NT2/D1 (cell line): ENCODE measurements at places on chromosomes 3 and 15.

DNA sequence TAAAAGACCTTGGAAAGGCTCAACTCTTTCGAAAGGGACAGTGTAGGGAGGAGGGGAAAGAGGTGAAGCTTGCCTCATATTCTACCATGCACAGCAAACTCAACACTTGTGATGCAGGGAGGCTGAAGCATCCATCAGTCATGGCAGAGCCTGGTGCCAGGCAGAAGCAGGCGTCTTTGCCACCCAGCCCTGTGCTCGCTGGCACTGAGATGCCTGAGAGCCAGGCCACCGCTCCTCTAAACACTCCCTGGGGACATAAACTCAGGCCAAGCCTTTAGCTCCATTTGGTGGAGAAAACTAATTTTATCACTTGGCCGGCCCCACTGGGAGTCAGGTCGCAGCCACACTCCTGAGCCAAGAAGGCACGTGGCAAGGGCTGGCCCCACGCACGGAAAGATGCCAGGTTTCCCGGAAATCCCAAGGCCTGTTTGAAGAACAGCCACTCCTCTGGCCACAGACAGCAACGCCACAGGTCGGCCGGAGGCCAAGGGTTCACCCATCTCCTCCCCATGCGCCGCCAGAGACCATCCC is 30.7 kb downstream of the XXYLT1 start:
- no peak for DNase-seq

DNA sequence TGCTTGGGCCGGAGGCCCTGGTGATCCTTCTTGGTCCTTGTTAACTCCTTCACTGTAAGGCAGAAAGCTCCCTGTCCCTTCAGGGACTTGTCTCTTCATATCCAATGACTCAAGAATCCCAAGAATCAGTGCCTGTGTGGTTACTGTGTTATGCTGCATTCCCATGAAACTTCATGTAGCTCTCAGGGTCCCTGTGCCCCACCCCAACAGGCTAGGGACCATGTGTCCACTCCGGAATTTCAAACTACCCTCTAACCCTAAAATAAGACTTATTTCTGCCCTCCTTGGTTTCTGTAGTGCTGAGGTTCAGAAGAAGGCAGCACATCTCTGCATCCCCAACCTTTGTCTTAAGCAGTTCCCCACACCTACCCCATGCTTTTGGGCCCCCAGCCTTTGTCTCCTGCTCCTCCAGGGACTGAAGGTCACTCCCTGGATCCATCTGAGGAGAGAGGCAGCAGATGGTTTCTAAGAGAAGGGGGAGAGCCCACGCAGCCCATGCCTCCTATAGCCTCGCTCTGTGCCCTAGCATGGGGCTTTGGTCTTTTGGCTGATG is 531 bp upstream of the MAP1A start:
- DNase-seq: no peak

DNA sequence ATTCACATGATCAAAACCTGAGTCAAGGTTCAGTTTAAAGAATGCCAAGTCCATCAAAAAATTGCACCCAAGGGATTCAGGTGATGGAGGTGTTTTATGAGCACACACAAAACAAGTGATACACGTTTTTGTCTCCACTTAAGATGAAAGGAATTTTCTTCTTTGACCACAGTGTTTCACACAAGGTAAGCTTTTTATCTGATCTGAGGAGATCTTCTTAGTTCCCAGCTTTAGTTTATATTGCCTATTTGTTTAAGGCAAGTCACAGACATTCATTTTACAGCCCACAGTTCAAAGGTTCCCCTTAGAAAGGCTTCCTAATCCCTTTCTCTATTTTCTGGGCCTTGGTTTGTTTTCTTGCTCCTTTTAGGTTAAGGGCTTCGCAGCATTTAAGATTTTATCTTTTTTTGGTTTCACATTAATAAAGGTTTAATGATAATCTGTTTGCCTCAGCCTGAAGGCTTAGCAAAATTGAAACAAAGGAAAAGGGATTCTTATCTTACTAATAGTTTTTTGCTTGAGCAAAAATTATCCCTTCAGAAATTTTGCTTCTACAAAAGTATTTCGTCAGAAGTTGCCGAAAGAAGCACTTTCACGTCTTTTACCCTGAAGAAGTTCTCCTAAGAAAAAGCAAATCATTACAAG is 420.5 kb upstream of the NAALADL2 start:
- no peak for DNase-seq

GRCh38 chr3:100105501-100105900 is 8.8 kb downstream of the FILIP1L start:
- DNase-seq: no peak

DNA sequence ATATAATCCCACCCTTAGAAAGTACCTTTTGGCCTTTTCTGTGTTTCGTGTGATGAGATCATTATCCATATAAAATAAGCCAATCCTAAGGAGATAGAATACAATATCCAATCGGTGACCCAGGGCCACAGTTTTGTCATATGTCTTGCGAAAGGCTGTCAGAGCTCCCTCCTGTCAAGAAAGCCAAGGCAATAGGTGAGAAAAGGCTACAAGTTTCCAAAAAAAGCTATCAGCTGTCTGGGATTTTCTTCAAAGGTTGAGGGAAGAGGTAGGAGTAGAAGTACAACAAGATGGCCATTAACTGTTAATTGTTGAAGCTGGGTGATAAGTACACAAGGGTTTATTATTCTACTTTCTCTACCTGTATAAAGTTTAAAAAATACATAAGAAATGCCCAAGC is 4.0 kb downstream of the PSMD6 start:
- DNase-seq: no peak

DNA sequence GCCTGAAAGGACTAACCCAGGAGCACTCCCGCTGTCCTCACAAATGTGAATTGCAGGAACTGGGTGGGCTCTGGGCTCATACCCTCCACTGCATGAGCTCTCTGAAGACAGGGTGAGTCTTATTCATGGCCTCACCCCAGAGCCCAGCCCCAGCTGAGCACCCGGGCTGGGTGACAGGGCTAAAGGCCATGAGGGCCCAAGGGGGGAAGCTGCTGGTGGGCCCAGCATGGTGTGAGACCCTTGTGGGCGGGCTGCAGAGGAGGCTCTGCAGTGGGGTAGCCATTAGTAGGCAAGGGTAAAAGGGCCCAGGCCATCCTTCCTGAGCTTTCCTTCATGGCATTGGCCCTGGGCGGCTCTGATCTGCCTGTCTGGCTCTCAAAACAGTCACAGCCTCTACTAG is 30.3 kb downstream of the SRPRB start:
- DNase-seq: no peak

- no peak for DNase-seq
Measured at GRCh38 chr3:120477781-120478180, 27.0 kb upstream of the FSTL1 start.

DNA sequence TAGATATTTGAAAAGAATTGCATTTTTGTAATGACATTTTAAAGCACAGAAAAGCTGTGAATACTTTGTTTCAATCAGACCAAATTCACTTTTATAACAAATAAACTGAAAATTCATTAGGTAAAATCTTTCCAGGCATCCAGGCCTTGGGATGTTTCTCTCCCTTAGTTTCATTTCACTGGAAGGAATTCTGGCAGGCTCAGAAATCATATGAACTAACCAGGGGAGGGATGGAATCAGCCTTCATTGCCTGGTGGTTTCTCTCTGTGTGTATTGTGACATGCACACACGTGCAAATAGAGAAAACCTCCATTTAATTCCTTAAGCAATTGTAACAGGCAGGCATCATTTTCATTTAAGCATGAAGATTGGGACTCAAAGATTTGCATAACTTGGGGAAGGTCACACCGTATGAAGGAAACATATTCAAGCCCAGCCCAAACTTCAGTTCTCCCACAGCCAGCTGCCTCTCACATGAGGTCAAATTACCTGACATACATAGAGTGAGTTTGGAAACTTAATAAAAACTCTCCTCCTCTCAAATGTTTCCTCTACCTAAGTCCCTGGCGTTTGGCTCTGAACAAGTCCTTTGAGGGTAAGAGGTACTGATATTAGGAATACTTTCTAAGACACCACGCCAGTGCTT is 376.1 kb upstream of the MCTP2 start:
- DNase-seq: no peak

GRCh38 chr3:7421065-7421464 is 560.1 kb downstream of the GRM7 start:
- DNase-seq: no peak

DNA sequence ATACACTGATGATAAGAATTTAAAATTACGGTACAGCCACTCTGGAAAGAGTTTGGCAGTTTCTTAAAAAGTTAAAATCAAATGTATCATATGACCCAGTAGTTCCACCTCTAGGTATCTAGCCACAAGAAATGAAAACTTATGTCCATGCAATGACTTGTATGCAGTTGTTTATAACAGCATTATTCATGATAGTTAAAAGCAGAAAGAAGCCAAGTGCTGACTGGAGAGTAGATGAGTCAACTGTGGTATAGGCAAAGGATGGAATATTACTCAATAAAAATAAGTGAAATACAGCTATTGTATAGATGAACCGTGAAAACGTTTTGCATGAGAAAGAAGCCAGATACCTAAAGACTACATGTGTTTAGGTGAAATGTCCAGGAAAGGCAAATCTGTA is 14.8 kb downstream of the GPR87 start:
- DNase-seq: no peak

- DNase-seq: no peak
Measured at GRCh38 chr3:86880066-86880465, 110.9 kb downstream of the VGLL3 start.

GRCh38 chr3:180416111-180416594 is 185.8 kb upstream of the TTC14 start:
- no peak for DNase-seq

- DNase-seq: no peak
Measured at GRCh38 chr15:87916208-87916607, 340.3 kb downstream of the NTRK3 start.

DNA sequence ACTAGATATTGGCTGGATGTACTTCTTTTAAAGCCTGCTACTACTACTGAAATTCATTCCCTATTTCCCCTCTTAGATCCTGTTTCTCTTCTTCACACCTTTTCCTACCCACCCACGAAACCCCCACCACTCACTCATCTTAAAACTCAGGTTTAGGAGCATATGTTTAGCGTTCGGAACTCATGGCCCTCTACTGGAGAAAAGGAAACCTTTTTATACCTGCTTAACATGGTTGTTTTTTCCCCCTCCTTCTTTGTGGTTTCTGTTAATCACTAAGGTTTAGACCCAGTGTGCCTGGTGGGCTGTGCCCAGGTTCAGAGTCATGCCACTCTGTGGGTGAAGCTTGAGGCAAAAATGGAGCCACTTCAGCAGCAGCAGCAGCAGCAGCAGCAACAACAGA is 2.6 kb downstream of the ARID3B start:
- DNase-seq: no peak

- peak; percentile 5 for DNase-seq
Measured at GRCh38 chr3:153640689-153641665, 479.0 kb downstream of the RAP2B start.

GRCh38 chr3:192915304-192915703 is 2.4 kb downstream of the MB21D2 start:
- peak; percentile 40 for DNase-seq
